T-helper 17 cell (primary cell): ENCODE measurements at places on chromosomes 2 and 18.

- no peak for DNase-seq
- H3K4me3 ChIP-seq = peak overlapping the region; percentile 60
- H3K4me1 ChIP-seq = peaks cover 3% of the 10 kb centered on the region
- peak overlapping the region; percentile 93 for H3K27ac ChIP-seq
- H3K27me3 ChIP-seq = peaks cover 17% of the 10 kb centered on the region
These were observed 32.7 kb downstream of the YPEL5 start for GRCh38 chr2:30179536-30179935.

- H3K4me1 ChIP-seq = peaks cover 51% of the 10 kb centered on the region
- H3K27ac ChIP-seq = no peak overlapping the region
- no peaks in the 10 kb centered on the region for H3K36me3 ChIP-seq
- DNase-seq = peak; percentile 49
- H3K27me3 ChIP-seq = no peaks in the 10 kb centered on the region
- H3K4me3 ChIP-seq = peak overlapping the region; percentile 93
These were observed 258 bp downstream of the MGAT4A start for GRCh38 chr2:98730707-98731040.

- no peak overlapping the region for H3K27ac ChIP-seq
- H3K36me3 ChIP-seq = no peaks in the 10 kb centered on the region
- H3K4me3 ChIP-seq = no peak overlapping the region
- DNase-seq = no peak
- no peaks in the 10 kb centered on the region for H3K4me1 ChIP-seq
These were observed 62.3 kb downstream of the PSMG2 start for GRCh38 chr18:12765126-12765525.

DNA sequence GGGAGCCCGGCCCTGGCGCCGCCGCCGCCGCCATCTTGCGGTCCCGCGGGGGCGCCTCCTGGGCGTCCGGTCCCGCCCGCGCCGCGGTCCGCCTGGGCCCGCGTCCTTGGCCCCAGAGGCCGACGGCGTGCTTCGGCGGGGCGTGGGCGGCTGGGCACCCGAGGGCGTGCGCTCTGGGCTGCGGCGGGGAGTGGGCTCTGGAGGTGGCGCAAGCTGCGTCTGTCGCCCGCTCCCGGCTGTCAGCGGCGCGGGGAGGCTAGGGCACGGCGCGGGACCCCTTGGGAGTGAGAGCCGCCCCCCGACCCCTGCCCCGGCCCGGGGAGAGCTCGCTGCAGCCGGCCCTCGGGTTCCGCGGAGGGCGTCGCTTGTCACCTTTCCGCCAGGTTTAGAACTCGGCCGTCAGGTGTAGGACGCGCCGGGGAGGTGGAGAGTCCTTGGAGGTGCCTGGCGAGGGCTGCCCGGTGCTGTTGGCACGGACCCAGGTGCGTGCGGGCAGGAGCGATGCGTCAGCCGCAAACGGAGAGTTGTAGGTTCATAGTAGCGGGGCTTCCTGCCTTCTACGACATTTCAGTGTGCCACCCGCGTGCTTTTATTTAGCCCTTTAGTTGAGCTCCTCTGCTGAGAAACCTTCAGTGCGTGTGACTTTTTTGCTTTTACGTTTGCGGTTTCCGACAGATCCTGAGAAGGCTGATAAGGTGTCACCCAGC lies 921 bp downstream of the VAPA start:
- DNase-seq = peak; percentile 62
- peak overlapping the region; percentile 89 for H3K4me3 ChIP-seq
- H3K36me3 ChIP-seq = no peaks in the 10 kb centered on the region
- H3K4me1 ChIP-seq = peaks cover 20% of the 10 kb centered on the region

DNA sequence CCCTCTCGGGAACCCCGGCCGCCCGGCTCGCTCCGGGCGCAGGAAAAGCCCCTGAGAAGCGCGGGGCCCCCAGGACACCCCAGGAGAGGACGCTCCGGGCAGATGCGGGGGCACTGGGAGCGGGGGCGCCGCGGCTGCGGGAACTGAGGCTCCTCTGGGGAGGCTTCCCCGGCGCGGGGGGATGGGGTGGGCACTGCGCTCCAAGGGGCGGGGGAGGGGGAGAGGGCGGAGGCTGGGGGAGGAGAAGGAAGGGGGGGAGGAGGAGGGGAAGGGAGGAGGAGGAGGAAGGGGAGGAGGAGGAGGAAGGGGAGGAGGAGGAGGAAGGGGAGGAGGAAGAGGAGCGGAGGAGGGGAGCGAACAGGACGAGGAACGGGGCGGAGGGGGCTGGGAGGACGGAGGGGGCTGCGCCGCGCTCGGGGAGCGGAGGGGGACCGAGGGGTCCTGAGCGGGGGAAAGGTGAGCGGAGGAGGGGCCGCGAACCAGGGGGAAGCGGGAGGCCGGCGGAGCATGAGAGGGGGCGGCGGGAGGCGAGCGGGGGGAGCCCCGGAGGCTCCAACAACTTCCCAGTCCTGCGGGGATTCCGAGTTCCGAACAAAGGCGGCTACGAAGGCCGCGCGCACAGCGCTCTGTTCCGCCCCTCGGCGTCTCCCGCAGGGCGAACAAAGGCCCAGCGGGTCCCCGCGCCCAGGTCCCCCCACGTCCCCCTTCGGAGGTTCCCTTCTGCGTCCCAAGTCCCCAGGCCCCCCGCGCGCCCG lies 742 bp downstream of the PXDN start:
- no peak overlapping the region for H3K27ac ChIP-seq
- H3K4me1 ChIP-seq = peaks cover 5% of the 10 kb centered on the region
- H3K27me3 ChIP-seq = peaks cover 74% of the 10 kb centered on the region
- H3K36me3 ChIP-seq = no peaks in the 10 kb centered on the region
- peak overlapping the region; percentile 84 for H3K4me3 ChIP-seq

GRCh38 chr2:97693476-97693875 lies 19.9 kb upstream of the ZAP70 start:
- peak overlapping the region; percentile 61 for H3K27ac ChIP-seq
- peaks cover 7% of the 10 kb centered on the region for H3K27me3 ChIP-seq
- H3K36me3 ChIP-seq = no peaks in the 10 kb centered on the region
- no peak overlapping the region for H3K4me3 ChIP-seq

DNA sequence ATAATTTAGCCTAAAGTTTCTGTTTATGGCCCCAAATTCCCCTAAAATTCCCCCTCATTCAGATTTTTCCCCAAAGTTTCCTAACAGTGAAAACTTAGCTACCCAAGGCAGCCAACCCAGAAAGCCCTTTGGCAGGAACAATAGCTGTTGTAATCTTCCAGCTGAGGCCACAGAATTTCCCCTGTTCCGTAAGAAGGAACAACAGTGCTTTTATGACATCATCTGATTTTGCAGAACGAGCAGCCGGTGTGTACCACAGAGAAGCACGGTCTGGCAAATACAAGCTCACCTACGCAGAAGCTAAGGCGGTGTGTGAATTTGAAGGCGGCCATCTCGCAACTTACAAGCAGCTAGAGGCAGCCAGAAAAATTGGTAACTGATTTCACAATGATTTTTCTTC lies 6.3 kb downstream of the TNFAIP6 start:
- peaks cover 6% of the 10 kb centered on the region for H3K27me3 ChIP-seq
- no peaks in the 10 kb centered on the region for H3K4me1 ChIP-seq
- no peak overlapping the region for H3K27ac ChIP-seq
- no peak for DNase-seq
- no peak overlapping the region for H3K4me3 ChIP-seq
- peaks cover 2% of the 10 kb centered on the region for H3K36me3 ChIP-seq

- H3K27ac ChIP-seq = no peak overlapping the region
- DNase-seq = no peak
These were observed 526.9 kb upstream of the HNMT start for GRCh38 chr2:137437386-137437785.

DNA sequence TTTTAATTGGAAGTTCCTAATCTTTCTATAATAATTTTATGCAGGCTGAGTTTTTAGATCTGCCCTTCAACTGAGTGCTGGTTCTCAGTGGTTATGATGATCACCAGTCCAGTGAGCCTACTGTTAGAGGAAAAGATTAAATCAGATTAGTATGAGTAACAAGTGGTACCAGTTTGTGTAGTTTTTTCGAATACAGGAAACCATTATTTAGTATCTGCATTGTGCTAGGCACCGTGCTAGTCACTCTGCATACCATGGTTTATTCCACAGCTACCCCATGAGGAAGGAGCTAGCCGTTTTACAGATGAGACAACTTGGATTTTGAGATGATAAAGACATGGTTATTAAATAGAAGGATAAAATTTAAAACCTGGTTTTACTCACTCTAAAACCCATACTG lies 6.1 kb downstream of the PSMD1 start:
- peaks cover 28% of the 10 kb centered on the region for H3K4me1 ChIP-seq
- no peak overlapping the region for H3K4me3 ChIP-seq
- peaks cover 5% of the 10 kb centered on the region for H3K36me3 ChIP-seq
- no peak for DNase-seq
- peak overlapping the region; percentile 76 for H3K27ac ChIP-seq

- H3K27ac ChIP-seq = no peak overlapping the region
- DNase-seq = no peak
- no peak overlapping the region for H3K4me3 ChIP-seq
These were observed 58.6 kb downstream of the FTCDNL1 start for GRCh38 chr2:199792381-199792780.

DNA sequence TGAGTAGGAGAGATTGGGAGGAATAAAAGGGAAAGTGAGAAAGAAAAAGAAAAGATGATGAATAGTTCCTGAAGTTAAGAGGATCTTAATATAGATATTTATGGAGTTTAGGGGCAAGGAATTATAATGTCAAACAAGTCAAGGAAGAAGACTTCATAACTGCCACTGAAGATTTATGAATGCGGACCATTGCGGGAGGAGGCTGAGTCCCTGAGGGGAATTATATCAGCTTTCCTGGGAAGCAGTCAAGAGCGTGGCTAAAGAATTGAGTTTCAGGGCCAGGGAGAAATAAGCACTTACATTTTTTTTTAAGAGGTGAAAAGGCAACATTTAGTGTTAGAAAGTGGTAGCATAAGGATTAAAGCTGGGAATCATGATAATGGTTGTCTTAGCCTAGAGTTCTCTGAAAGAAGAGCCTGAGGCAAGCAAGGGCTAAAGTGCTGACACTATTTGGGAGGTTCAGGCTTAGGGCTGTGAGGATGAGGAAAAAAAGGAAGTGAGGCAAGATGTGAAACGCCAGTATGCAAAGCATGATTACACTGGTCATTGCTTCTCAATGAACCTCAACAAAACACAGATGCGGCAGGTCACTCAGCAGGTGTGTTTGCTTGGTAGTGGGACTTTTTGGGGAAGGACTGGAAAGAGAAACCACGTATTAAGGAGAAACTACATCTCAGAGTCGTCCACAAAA lies 217.1 kb downstream of the SLC4A3 start:
- H3K4me3 ChIP-seq = no peak overlapping the region
- no peaks in the 10 kb centered on the region for H3K36me3 ChIP-seq
- peaks cover 6% of the 10 kb centered on the region for H3K27me3 ChIP-seq
- no peak for DNase-seq
- H3K4me1 ChIP-seq = no peaks in the 10 kb centered on the region

- no peak for DNase-seq
- H3K27ac ChIP-seq = no peak overlapping the region
- peak overlapping the region; percentile 19 for H3K4me3 ChIP-seq
- peaks cover 34% of the 10 kb centered on the region for H3K4me1 ChIP-seq
These were observed 11.9 kb downstream of the ADNP2 start for GRCh38 chr18:80120932-80121331.

DNA sequence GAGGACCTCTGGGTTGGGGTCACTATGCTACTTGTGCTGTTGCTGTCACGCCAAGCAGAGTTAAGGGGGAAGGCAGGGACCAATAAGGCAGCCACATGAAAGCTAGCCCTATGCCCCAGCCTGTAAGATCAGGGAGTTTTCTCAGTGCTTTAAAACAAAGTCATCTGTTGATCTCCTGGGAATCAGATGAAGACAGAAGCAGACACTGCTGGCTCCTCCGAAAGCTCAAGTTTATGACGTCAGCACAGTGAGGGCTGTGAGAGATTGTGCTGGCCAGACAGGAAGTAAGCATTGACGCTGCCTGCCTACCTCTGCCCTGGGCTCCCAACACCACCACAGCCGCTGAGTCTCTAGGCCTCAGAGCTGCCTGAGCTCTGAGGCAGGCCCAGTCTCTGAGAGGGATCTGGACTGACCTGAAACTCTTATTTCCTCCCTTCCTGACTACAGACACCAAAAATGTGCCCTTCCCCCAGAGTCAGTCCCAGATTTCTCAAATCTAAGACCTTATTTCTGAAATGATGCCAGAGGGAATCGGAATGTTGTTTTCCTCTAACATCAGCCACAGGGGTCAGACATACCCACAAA lies 118.1 kb upstream of the EPAS1 start:
- H3K36me3 ChIP-seq = peaks cover 3% of the 10 kb centered on the region
- H3K4me3 ChIP-seq = no peak overlapping the region
- no peaks in the 10 kb centered on the region for H3K27me3 ChIP-seq
- H3K27ac ChIP-seq = peak overlapping the region; percentile 45

GRCh38 chr18:62716619-62717168 lies 1.4 kb downstream of the PHLPP1 start:
- H3K36me3 ChIP-seq = no peaks in the 10 kb centered on the region
- H3K27me3 ChIP-seq = no peaks in the 10 kb centered on the region
- H3K4me3 ChIP-seq = peak overlapping the region; percentile 89

DNA sequence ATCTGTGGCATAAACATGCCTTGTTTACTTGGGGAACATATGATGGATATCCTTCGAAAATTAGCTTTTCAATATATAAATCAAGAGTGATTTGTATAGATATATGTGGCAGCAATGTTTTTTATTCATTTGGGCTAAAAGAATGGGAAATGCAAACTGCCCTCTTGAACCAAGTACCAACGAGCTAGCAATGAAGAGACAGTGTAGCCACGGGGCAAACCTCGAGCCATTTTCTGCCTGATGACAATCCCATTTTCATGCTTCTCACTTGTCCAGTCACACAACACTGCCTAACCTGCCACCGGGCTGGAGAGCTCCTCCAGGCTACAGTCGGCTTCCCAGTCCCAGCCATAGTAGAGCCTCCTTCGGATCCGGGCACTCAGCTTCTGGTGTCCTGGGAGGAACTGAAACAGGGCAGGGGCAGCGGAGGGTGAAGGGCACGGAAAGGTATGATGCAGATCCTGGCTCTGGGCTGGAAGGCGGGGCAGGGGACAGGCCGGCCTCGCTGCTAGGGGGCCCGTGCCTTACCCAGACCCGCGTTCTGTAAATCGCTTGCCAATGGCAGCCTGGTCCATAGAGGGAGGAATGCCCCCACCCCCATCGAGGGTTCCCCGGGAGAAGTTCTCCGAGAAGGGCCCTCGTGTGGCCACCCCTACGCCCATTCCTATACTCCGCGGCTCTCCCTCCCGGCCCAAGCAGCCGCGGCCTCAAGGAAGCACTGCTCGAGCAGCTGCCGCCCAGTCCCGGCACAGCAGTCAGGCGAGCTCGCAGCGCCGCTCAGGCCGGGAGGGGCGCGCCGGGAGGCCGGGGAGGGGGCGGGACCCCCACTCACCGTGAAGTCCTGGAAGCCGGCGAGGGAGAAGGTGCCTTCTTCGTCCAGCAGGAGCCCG lies 552 bp downstream of the CNPPD1 start:
- peak overlapping the region; percentile 93 for H3K4me3 ChIP-seq
- peak overlapping the region; percentile 79 for H3K27ac ChIP-seq
- no peaks in the 10 kb centered on the region for H3K27me3 ChIP-seq

DNA sequence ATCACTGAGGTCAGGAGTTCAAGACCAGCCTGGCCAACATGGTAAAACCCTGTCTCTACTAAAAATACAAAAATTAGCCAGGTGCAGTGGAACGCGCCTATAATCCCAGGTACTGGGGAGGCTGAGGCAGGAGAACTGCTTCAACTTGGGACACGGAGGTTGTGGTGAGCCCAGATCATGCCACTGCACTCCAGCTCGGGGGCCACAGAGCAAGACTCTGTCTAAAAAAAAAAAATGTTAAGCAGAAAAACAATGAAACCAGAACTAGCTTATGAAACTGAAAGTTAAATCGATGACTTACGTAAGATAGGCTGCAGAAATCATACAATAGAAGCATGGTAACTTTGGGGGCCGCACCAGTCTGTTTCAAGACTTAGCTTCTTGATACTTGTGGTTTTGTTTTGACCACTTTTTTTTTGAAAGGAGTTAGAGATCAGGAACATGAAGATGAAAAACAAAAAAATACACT lies 6.2 kb upstream of the GPR155 start:
- H3K4me3 ChIP-seq = peak overlapping the region; percentile 84
- H3K27me3 ChIP-seq = no peaks in the 10 kb centered on the region
- no peaks in the 10 kb centered on the region for H3K36me3 ChIP-seq
- H3K27ac ChIP-seq = peak overlapping the region; percentile 99
- H3K4me1 ChIP-seq = peaks cover 54% of the 10 kb centered on the region
